ENCODE measurements at places on chromosomes 7 and 10.

DNA sequence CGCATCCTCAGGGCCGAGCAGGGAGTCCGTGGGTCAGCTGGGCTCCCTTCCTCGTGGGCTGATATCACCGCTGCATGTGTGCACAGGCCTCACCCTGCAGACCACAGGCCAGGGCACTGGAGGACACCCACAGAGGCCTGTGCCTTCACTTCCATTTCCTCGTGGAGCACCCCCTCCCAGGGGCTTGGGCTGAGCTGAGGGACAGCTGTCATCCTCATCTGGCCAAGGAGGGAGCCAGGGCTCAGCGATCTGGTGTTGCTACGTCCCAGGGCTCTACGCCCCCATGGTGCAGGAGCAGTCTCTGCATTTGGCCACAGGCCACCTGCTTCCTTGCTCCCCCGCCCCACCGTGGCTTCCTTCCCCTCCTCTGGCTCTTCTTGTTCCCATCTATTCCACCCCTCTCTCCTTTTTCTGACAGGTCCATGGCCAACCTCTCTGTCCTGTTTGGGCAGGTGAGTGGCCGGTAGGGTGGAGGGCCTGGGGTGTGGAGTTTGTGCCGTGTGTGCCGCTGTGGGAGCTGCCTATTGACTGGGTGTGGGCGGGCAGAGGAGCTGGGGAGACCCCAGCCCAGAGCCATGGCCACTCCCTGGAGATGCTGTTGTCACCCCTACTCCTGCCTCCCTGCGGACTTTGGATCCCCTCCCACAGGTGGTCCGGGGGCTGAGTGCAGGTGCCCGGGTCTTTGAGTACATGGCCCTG is 8.3 kb upstream of the ASIC3 start:
- no peak for DNase-seq

DNA sequence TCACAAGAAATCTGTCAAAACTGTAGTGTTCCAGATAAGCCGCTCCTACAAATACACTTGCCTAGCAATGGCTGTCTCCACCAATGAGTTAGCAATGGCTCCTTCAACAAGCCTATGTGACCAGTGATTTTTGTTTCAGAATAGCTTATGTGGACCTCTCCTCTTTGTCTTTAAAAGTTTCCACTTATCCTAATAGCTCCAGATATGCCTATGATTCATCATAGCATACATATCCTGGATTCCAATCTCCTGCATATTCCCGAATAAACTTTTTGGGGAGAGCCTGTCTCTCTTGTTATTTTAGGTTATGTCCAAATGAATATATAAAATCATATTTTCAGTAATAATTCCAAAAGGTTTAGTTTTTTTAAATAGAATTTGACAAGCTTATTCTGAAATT is 510.6 kb downstream of the ARL4A start:
- DNase-seq = no peak

DNA sequence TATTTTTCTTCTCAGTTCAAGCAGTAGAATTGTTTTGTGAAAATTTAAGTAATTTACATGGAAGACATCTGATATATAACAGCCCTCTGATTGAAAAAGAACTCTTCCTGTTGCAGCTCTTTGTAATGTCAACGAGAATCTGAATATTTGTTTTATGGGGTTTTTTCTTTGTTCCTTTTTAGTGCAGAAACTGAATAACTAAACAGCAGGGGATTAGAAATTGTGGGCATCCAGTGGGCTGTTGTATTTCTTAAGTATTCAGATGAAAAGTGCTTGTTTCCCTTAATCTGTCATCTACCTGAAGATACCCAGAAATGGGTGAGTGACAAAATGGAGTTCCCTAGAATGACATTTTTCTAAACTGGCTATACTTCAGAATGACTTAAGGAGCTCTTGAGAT is 7.4 kb downstream of the ARL4A start:
- DNase-seq = no peak

GRCh38 chr10:13885238-13885990 is 298.6 kb downstream of the PRPF18 start:
- DNase-seq = no peak

GRCh38 chr10:98994030-98994429 is 241.6 kb downstream of the HPSE2 start:
- no peak for DNase-seq

DNA sequence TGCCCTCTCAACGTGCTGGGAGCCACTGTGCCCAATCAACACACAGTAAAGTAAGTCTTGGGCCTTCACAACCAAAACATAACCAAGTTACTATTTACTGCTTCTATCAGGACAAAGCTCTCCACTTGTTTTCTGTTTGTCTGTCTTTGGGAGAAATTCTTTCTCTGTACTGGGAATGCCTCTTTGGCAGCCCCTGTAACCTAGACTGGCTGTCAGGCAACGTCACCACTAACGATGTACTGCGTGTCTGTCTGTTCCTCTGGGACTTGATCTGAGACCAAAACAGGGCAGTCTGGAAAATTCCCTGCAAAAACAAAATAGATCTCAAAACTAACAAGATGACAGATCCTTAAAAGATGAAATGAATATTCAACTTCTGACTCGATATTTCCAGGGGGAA is 113.0 kb downstream of the SMURF1 start:
- DNase-seq = no peak

DNA sequence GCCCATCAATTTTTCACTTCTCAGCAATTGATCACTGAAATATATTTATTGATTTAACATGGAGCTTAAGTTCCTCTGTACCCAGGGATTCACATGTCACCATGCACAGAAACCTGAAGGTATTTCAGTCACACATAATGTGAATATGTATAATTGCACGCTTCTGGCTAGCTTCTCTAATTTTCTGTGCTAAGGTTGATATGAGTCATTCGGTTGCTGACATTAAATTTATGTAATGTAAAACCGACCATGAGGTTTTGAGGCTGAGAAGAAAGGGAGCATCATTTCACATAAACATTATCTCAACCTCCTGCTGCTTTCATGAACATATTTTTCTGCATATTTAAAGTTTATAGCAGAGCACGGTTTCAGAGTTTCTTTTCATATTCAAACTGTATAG is 381.0 kb upstream of the TPK1 start:
- no peak for DNase-seq

DNA sequence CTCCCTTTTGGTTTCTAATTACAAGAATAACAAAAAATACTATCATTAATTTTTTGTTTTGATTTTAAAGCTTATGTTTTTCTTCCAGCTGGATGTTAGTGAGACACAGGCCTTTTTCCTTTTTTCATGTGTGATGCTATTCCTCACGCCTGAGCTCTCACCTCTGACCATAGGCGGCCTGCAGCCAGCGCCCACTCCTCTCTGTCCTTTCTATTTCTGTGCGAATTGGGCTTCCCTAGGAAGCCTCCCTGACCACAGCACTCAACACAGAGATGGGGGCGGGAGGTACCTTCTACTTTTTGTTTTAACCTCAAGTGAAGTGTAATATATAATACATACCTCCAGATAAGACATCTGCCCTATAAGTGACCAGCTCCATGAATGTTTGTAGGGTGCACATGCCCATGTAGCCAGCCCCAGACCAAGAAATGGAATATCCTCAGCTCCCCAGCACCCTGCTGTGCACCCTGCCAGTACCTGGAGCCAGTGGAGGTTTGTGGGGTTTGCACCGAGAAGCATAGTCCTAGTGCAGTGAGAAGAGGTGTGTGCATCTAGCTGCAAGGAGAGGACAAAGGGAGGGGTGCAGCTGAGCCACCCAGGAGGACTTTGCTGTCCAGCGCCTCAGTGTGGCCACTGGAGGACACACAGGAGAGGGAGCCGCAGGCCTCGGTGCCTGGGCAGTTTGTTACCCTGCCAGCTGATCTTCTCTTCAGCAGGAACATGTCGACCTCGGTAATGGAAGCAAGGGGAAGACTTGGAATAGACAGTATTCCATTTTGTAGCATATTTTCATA is 38.5 kb downstream of the BNIP3 start:
- no peak for DNase-seq

- no peak for DNase-seq
These were observed 36.8 kb downstream of the MYOF start for GRCh38 chr10:93445097-93445960.

DNA sequence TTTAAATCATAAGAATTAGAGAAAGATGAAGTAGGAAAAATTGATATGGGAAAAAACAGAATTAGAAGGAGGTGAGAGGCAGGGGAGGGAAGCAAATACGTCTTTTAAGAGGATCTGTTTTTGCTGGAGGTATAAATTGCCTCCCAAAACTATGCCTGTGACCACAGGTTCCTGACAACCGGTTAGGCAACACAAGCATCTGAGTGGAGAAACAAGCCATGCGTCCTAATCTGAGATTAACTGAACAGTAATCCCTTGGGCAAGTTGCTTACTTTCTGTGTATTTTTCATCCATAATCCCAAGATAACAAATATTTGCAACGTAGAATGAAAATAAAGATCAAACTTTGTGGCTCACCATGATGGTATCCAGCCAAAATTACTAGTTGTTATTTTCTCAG is 149.2 kb downstream of the C1GALT1 start:
- DNase-seq = no peak

GRCh38 chr10:120103738-120104560 is 211.4 kb downstream of the SEC23IP start:
- DNase-seq = no peak

DNA sequence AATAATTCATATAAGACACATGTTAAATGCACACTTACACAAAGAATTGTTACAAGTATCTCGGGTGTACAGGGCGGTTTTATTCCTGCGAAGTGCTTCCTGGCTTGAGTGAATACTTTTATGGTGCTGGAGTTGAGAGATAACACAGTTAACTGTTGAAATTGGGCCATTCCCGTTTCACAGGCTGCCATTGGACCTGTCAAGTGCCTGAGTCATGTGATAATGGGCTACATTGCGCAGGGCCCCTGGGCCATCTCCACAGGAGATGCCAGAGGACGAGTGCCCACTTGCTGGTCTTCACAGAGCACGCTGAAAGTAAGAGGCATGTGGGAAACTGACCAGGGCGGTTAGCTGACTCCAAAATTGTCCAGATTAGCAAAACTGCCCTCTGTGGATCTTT is 4.8 kb downstream of the FBH1 start:
- no peak for DNase-seq

DNA sequence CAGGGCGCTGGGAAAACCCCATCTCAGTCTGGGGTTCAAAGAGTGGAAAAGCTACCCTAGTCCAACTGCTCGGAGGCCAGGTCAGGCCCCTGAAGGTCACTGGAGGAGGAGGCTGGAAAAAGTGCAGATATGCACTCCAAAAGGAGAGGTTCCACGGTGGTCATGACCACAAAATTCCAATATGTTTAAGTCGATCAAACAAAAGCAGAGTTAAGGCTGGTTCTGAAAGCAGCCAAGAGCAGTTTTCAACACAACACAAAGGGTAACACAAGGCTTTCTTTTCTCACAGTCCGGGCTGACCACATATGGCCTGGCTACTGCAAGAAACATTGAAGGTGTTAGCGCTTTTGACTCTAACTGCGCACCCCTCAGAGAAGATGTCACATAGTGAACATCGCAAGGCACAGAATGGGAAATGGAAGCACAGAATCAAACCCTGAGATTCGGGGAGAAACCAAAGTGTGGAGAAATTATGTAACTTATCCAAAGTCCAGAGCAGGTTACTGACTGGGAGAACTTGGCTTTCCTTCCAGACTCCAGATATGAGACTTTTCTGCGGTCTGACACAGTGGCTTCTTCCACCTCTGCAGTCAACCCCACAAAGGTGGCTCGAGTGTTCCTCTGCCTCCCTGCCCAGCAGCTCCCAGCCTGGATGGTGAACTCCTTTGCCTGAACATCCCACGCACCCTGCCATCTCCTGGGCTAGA is 1.3 kb upstream of the GRB10 start:
- no peak for DNase-seq

GRCh38 chr10:62919776-62920175 is 103.6 kb upstream of the EGR2 start:
- DNase-seq = no peak

DNA sequence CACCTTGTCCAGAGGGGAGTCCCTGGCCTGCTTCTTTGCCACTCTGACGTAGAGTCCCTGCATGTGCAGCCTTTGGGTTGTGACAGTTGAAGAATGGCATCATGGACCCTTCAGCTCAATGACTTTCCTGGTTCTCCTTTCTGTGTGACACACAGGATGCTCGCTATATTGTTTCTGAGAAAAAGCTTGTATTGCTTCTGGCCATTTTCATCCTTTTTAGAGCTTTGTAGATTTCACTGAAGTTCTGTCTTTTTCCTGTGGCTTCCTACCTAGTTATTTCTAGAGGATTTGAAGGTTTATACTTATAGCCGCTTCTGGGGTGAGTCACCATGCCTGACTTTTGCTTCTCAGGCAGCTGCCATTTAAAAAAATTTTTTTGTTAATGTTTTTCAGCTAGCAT is 27.0 kb downstream of the SND1 start:
- no peak for DNase-seq

- DNase-seq = no peak
These were observed 167.3 kb downstream of the CREB5 start for GRCh38 chr7:28579571-28579970.

GRCh38 chr7:2575046-2575732 is 16.4 kb downstream of the IQCE start:
- no peak for DNase-seq

GRCh38 chr7:111827863-111828504 is 265.7 kb upstream of the IMMP2L start:
- no peak for DNase-seq

- peak; percentile 17 for DNase-seq
These were observed 72.6 kb downstream of the AP3M1 start for GRCh38 chr10:74078037-74078436.

DNA sequence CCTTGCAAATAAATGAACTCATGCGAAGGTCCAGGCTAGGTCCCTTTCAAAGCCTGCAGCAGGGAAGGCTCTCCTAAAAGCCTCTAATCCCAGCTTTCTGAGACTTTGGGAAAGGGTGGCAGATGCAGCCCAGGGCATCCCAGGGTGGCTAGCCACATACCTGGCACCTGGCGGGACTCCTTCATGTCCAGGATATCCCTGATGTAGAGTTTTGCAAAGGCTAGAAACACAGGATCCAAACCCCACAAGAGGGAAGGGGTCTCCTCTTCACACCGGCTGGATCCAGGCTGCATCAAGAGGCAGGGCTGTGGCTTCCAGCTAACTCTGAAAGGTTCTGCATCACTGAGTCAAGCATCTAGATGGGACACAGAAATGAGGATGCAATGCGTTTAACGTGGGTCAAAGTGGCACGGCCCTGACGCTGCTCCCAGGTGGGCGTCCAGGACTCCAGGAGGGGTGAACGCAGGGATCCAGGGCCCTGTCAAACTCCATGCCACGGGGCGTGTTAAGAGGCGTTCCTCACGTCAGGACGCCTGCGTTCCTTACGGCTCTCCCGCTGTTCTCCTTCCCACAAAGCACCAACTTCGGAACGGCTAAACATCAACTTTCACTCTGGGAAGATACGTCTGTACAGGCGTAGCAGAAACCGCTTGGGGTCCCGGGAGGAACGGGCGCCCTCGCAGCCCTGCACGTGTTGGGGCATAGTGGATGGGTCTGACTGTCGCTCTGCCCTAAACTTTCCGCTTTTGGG is 507 bp downstream of the STN1 start:
- no peak for DNase-seq

- DNase-seq = no peak
These were observed 857.5 kb downstream of the XPNPEP1 start for GRCh38 chr10:109065821-109066220.

All from activated CD8-positive, alpha-beta memory T cell treated with anti-CD3 and anti-CD28 coated beads for 1 hour (primary cell).